ENCODE measurements at places on chromosomes 16 and 17.

GRCh38 chr17:75876190-75876937, 2.0 kb downstream of the TRIM47 start:
- no peak for DNase-seq

DNA sequence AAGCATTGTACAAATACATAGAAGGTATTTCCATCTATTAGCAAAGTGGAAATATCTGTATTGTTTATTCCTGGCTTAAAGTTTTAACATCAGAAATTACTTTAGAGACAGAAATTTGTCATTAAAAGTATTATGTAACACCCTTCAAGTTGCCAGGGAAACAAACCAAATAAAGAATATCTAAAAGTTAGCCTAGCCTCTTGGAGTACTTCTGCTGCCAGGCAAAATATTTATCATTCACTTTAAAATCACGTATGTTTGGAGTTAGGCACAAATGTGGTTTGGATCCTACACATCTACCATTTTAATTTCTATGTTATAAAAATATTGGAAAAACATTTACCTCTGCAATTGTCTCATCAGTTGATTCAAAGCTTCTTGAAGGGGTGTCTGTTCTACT, 14.7 kb downstream of the BRD7 start:
- no peak for DNase-seq

GRCh38 chr16:13056607-13057006, 155.2 kb downstream of the SHISA9 start:
- DNase-seq = no peak

DNA sequence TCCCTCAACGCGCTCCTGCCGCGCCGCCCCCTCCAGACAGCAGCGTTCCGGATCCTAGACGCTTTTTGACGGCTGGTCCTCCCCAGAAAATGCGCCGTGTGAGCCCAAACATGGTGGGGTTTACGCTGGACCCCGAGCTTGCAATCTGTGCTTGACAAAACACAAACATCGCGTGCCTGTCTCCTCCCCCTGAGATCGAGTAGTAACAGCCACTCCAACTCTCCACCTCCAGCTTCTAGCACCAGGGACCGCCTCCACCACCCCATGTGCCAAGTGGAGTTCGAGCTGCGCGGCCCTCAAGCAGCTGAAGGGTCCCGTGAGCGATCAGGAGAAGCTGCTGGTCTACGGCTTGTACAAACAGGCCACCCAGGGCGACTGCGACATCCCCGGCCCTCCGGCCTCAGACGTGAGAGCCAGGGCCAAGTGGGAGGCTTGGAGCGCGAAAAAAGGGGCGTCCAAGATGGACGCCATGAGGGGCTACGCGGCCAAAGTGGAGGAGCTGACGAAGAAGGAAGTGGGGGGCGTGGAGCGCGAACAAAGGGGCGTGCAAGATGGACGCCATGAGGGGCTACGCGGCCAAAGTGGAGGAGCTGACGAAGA, 656 bp upstream of the GEMIN4 start:
- peak; percentile 63 for DNase-seq

DNA sequence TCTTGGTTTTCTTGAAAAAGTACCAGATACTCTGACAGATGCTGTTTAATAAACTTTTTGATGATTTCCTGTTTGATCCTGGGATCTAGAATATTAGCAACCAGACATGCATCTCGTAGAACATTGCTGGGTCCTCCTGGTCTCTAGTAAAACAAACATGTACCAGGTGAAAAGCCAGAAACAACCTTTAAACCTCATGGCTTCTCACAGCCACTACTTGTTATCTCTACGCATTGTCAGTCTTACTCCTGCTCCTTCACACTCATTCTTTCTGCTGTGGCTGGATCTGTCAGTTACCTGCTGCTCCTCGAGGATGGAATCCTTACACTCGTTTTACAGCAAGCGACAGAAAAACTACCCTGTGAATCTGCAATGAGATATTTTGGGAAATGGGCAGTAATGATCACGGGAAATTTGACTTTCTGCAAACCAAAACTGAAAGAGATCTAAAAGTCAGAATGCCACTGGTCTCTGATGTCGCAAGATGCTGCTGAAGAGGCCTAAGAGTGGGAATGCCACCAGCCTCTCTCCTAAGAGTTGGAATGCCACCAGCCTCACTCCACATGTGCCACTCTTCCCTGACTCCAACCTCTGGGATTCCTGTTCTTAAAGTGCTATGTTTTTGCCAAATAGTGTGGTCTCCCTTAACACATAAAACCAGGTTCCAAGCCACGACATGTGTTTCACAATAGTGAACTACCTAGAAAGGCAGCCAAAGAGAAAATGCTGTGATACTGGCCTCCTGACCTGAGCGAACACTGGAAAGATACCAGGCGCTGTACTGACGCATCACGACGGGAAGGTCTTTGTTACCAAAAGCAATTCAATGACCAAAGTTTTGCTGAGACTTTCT, 86.3 kb downstream of the VPS53 start:
- DNase-seq = no peak

- no peak for DNase-seq
Observed at GRCh38 chr17:33637534-33637933, 344.4 kb upstream of the ASIC2 start.

DNA sequence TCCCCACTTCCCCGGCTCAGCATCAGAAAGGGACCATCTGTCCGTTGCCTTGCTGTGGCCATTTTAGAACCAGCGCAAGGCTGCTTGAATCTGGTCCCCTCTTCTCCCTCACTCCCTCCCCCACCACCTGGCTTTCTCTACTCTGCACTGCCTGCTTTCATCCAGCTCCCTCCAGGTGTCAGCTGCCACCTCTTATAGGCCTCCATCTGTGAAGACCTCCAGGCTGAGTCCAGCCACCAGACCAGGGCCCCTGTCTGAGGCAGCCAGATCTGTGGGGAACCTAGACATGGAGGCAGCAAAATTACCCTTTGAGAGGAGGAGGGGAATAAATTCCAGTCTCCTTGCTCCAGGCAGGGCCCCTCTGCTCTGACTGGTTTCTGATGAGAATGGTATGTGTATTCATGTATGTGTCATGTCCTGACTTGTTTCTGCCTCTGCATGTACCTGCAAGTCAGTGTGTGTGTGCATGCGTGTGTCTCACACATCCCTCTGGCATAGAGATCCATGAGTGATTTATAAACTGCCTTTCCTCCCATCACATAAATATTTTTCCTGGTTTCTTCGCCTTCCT, 21.1 kb downstream of the MINK1 start:
- DNase-seq = peak; percentile 56

GRCh38 chr17:68302066-68302564, 10.8 kb downstream of the ARSG start:
- DNase-seq = no peak

DNA sequence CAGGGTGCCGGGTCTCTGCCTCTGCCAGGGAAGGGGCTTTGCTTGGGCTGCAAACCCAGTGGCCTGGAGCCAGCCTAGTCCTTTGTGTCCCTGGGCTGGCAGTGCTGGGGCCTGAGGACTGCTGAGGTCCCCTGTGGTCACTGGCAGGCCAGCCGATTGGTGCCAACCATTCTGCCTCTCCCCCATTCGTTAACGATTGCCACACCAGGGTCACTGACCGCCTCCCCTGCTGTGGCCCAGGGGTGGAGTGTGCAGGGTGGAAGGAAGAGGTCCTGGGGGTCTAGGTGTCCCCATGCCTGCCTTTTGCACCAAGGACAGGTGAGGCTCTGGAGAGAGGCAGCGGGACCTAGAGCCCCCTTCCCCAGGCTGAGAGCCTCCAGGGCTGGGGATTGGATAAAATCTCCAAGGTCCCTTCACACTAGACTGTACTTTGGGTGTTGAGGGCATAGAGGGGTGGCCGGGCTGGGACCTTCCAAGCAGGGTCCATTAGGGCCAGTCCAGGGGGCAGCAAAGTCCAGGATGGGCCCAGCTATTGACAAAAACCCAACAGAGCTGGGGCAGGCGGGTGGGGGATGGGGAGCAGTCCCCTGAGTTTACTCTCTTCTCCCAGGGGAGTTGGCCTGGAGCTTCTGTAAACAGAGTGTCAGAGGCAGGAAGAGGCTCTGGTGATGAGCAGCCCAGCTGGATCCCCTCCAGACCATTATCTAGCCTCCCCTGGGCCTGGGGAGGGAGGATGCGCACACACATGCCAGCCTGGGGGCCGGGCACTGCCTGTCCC, 1.1 kb downstream of the VASN start:
- DNase-seq = peak; percentile 90

DNA sequence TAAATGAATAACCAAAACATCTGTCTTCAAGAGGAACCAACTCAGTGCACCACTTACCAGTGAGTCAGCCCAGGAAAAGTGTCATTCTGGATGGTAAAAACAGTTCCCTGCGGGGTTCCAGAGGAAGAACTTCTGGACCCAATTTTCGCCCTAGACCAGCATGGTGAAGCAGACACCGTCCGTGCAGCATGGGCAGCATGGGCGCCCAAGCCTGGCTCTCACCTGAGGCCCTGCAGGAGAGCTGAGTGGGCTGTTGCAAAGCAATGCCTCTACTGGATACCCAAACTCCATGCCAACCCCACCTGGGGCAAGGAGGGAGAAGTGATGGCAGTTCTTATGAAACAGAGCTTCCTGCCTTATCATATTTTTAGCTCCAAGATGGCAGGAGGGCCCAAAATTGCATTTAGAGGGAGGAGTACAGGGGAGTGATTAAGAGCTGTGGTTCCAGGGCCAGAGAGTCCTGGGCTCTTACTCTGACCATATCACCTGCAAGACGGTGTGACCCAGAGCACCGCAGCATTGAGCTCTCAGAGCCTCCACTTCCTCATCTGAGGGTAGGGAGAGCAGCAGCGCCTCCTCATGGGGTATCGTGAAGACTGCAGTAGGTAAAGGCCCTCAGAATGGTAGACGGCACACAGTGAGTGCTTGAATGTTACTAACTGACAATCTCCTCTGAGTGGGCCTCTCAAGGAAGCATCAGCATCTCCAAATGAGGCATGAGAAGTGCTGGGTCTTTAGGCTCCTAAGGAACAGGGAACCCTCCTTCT, 16.6 kb upstream of the INPP5K start:
- DNase-seq = no peak

GRCh38 chr17:17561408-17562145, 29.9 kb downstream of the PEMT start:
- no peak for DNase-seq

All from fibroblast of skin of scalp (primary cell).